ENCODE measurements at places on chromosomes 5 and 9.

- DNase-seq: no peak
These were observed 10.3 kb downstream of the B4GALT7 start for GRCh38 chr5:177610131-177610769.

DNA sequence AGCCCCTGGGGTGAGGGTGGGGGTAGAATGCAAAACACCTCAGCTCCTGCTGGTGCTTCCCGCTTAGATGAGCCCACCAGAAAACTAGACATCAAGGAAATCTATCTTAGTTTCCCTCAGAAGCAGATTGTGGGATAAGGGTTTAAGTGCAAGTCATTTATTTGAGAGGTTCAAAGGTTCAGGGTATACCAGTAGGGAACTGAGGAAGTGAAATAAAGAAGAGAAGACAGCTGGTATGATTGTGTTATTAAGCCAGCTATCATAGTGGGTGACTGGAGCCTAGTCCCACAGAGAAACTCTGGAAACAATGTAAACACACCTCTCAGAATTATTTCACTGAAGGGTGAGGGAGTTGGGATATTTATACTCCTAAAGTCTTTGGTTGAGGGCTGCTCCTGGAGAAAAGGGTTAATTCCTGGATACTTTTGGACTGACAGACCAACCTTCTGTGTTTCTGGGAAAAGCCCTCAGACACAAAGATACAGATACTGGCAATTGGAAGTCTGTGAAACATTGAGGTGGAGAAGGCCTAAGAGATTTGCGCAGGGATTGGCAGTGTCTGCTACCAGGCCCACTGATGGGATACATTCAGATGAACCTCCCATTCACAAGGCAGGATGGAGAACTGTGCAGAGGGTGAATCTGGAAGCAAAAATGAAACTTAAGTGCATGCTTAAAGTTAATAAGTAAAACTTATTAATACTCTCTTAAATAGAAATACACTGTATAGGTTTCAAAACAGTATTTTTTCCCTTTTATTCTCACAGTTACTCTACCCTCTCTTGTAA lies 6.4 kb upstream of the DCTN4 start:
- no peak for DNase-seq

DNA sequence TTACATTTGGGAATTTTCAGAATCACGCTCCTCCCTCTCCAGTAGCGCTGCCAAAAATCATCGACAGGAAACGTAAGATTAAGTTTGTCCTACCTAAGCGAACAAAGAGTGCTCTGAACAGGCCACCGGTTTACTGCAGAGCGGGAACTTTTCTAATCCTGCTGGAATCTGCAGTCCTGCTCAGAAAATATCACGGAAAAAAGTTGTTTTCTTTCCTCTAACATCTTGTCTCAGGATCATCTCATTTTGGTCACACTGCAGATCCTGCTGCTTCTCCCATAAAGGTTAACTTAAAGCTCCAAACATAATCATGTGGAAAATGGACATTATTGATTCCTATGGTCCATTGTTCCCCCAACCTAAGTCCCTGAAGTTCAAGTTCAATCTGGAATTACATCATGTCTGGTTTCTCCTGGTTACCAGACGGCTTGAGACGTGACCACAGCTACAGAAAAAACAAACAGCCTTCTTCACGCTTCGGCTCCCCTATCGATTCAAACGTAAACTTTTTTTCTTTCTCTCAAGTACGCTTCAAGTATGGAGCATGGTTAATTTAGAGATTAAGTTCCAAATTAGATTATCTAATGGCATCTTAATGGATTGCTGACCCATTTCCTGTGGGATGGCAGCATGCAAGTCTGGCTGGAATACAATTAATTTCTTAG lies 217.6 kb downstream of the NFIB start:
- no peak for DNase-seq

DNA sequence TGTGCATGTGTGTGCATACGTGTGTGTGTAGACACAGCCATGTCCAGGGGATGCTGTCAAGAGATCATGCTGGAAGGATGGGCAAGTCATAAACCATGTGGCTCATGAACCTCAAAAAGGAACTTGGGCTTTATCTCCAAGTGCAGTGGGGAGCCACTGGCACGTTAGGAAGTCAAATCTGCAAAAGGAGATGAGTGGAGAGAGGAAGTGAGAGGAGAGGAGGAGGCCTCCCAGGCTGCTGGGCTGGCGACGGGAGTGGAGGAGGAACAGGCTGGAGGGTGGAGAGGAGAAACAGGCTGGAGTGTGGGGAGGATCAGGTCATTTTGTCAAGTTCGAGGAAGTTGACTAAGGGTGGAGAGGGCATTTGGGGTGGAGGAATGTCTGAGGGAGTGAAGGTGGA lies 29.2 kb upstream of the TIFAB start:
- no peak for DNase-seq

- no peak for DNase-seq
These were observed 69.8 kb downstream of the RPS6 start for GRCh38 chr9:19310246-19310645.

GRCh38 chr9:87502391-87503221 lies 4.9 kb downstream of the DAPK1 start:
- DNase-seq: no peak

DNA sequence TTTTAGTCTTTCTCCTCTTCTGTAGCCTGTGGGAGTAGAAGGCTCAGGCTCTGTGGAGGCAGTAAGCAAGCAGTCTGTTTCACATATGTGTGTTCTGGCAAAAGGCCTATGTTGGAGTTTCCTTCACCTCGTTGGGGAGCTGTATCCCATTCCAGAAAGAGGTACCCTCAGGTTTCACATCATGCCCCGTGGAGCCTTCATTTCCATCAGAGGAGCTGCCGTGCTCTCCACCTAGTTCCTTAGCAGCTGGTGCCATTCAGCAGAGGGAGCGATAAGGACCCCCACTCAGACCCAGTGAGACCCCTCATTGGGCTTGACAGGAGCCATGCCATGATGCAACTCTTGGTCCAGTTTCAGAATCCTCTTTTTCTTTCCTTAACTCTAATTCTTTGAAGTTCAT lies 50.6 kb upstream of the ANGPTL2 start:
- no peak for DNase-seq

- no peak for DNase-seq
These were observed 32.6 kb downstream of the SLC38A9 start for GRCh38 chr5:55679556-55679955.
